ENCODE measurements at places on chromosomes 2 and 18.

- DNase-seq = no peak
Measured at GRCh38 chr18:54205959-54206358, 18.5 kb downstream of the MBD2 start.

GRCh38 chr2:196168181-196168580, 3.2 kb downstream of the STK17B start:
- DNase-seq = no peak

DNA sequence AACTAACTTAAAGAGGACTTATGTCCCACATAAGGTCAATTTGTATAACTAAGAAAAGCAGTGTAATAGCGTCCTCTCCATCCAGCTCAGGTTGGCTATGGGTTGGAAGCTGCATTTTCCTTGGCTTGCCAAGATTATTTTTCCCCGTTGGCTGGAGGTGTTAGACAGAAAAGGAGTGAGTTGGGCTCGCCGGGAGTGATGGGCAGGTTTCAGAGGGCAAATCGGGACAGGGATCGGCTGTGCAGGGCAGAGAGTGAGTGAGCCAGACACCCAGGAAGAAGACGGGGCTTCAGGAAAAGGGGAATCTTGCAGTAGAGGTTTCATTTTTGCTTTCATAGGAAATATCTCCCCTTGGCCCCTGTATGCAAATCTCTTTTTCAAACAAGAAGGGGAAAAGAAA, 41.5 kb upstream of the MAP3K20 start:
- DNase-seq = no peak

DNA sequence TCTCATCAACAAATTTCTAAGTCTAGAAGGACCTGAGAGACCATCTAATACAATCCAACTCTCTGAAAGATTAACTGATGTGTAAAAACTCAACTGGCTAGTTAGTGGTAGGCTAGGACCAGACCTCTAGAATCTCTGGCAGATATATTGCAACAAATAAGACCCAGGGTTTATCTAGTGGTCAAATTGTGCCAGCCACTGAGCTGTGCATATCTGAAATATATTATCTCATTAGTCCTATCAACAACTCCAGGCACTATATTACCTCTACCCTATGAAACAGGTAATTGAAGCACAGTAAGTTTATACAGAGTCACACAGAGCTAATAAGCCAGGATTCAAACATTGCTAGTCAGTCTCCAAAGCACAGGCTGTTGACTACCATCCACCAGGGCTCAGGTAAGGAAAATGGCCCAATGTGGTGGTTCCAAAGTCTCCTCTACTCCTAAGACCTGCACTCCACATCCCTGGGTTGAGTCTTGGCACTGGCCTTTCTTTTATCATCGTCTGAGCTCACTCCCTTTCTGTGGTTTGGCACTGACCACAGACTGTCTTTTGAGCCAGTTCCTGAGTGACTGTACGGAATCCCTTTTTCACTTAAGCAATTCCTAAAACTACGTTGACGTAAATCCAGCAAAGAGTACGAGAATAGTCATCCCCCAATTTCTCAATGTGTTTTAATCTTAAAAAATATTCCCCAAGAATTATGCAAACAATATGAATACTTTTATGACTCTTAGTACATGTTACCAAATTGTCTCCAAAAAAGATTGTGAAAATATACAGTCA, 11.9 kb upstream of the PID1 start:
- no peak for DNase-seq

DNA sequence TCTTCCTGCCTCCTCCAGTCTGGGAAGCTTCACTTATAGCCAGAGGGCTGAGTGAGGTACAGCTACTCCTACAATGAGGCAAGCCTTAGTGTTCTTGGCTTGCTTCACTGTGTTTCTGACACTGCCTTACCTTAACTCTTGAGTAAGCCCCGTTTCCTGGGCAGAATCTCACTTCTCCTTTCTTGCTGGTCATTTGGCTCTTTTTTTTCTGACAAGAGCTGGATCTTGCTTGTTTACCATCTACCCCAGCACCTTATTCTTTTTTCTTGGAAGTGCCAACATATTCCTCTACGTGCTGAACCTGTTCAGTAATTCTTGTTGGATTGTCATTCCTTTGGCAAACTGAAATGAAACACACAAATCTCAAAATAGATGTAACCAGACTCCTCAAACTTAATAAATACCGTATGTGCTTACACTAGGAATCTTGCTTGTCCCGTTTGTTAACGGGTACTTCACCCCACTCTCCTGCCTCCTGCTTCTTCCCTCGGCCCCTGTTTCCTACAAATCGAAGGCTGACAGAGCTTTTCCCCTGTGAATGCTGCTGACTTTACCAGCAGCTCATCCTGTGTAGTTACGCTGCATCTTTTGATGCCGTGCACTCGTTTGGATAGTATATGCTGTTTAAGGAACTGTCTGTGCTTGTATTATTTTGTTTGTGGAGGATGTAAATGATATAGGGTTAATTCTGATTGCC, 132.2 kb downstream of the FMNL2 start:
- DNase-seq = no peak

GRCh38 chr2:119253114-119253702, 29.6 kb downstream of the STEAP3 start:
- DNase-seq = no peak

DNA sequence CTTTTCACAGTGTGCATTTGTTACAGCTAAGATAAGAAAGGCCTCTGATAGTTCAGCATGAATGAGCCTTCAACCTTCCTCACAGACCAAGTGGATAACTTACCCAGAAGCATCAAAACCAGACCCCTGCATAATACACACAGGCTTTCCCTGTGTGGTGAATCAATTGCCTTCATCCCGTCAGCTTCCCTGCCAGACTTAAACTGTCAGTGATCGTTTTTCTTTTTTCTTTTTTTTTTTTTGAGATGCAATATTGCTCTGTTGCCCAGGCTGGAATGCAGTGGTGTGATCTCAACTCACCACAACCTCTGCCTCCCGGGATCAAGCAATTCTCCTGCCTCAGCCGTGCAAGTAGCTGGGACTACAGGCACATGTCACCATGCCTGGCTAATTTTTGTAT, 20.5 kb upstream of the SLC35F5 start:
- no peak for DNase-seq
